NCI-H524 (cell line): ENCODE measurements at places on chromosomes 6 and 20.

DNA sequence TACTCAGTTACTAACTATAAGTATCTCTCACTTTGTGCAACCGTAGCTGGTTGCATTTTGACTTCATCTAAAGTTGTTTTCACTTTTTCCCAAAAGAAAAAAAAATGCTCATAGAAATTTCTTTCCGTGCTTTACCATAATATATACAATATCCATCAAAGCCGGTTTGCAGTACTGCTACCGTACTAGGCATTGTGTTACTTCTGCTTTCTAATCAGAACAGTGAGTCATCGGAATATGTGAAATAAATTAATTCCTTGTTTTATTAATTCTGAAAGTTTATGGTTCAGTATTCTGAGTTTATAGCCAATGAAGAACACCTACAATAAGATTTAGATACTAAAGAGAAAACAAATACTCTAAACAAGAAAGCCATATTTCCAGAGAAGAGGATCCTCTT is 72.5 kb downstream of the TNFRSF21 start:
- DNase-seq = no peak

DNA sequence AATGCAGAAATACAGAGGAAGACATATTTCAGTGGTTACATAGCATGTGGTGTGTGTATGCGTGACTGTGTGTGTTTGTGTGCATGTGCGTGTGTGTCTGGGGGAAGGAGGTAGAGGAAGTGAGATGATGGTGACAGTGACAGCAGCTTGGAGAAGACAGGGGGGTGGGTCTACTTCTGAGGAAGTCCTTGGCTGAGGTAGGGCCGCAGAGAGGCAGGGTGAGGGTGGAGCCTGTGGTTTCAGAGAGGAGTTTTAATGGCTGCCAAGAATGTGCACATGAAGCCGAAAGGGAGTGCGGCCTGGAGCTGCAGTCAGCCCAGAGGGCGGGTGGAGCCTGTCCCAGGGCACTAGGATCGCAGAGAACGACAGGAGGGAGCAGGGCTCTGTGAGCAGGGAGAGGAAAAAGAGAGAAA is 22.7 kb upstream of the RNF24 start:
- DNase-seq = no peak

GRCh38 chr6:43383021-43383667 is 13.7 kb upstream of the ZNF318 start:
- DNase-seq = no peak

- no peak for DNase-seq
Measured at GRCh38 chr6:5761370-5761769, 245.4 kb downstream of the NRN1 start.

GRCh38 chr6:136753624-136754023 is 38.7 kb downstream of the MAP3K5 start:
- no peak for DNase-seq

DNA sequence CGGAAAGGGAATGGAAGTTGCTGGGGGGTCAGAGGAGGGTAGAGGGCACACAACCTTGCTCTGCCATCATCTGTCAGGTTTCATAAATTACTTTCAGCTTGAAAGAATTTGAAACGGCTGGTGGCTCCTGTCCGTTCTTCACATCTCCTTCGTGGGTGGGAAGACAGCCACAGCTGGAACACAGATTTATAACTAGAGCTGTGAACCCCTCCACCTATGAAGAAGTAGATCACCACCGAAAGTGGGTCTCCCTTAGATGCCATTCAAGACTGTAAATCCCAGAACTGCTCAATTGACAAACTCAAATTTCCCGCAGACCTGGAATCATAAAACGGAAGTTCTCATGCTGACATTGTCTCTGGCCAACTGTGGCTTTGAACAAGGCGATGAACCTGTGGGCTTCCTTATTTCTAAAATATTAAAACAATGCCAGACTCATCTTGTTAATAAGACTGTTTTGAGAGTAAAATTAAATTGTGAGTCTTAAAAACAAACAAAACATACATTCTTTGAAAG is 65.3 kb downstream of the BTBD3 start:
- DNase-seq = no peak

DNA sequence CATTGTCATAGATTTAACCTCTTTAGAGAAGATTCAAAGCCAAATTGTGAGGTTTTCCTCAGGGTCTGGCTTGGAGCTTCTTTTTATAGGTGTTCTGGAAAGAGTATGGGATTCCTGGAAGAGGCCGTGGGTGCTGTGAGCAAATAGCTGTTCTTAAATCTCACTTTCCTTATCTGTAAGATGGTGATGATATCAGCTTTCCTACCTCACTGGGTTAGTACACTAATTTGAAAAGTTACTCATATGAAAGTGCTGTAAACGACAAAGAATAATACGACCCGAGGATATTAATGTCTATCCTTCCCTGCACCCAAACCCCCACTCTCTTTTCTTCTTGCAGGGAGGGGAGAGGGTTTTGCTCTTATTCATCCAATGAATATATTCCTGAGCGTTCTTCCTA is 116.9 kb upstream of the ENPP5 start:
- DNase-seq = no peak

GRCh38 chr6:168628732-168629245 is 187.8 kb downstream of the SMOC2 start:
- DNase-seq = no peak

DNA sequence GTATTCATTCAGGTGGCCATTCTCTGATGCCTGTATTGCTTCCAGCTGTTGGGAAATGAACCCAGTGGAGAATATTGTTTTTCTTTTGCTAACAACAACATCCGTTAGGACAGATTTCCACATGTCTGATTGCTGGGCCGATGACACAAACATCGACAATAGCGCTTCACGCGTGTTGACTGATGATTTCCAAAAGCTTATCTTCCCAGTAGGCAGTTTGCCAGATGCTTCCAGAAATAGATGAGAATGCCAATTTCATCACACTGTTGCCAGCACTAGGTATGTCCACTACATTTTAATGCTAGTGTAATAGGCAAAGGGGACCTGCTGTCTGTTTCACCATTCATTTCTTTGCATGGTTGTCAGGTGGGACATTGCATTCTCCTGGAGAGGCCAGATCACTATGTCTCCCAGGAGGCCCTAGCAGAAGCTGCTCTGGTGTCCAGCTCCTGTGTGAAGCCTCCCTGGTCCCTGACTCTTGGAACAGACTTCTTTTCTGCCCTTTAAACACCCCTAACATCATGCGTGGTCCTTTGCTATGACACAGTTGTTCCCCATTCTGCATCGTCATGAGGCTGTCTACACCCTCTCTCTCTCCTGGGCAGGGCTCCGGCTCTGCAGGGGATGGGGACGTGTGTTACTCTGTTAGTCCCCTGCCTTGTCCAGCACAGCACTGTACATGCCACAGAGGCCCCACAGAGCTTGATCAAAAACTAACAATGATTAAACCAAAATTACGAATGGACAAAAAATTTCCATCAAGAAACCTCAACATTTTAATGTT is 181.6 kb downstream of the CDH26 start:
- DNase-seq = no peak

DNA sequence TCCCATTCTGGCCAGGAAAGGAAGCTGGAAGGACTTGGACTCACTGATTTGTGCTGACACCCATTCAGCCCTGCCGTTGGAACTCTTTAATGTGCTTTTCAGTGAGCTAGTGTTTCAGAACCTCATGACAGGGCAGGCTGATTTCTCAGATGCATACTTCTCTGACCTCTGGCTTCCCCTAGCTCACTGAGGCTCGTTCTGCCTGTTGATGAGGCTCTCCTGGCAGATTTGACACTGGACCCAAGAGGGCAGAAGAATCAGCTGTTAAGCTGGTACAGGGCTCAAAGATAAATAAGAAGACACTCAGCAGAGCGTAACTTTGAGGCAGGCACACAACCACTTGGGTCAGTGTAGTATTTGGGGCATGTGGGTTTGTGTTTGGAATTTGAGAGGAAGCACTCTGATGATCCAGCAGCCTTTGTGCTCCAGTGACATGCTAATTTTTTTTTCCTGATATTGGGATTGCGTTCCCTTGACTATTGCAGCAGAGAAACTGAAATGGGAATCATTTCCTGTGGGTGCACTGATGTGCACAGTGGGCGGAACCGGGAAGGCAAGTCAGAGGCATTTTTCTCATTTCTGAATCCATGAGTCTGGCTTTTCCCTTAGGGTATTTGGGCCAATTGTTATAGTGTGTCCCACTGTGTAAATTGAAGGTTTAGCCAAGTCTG is 80.2 kb downstream of the CARMIL1 start:
- DNase-seq = no peak

GRCh38 chr6:43823879-43824702 is 54.1 kb downstream of the VEGFA start:
- DNase-seq = no peak

- DNase-seq = peak; percentile 42
Measured at GRCh38 chr6:5840734-5841390, 165.9 kb downstream of the NRN1 start.

GRCh38 chr6:156250593-156250992 is 526.6 kb upstream of the ARID1B start:
- DNase-seq = no peak

GRCh38 chr6:157173776-157174175 is 149.5 kb downstream of the TMEM242 start:
- DNase-seq = no peak

DNA sequence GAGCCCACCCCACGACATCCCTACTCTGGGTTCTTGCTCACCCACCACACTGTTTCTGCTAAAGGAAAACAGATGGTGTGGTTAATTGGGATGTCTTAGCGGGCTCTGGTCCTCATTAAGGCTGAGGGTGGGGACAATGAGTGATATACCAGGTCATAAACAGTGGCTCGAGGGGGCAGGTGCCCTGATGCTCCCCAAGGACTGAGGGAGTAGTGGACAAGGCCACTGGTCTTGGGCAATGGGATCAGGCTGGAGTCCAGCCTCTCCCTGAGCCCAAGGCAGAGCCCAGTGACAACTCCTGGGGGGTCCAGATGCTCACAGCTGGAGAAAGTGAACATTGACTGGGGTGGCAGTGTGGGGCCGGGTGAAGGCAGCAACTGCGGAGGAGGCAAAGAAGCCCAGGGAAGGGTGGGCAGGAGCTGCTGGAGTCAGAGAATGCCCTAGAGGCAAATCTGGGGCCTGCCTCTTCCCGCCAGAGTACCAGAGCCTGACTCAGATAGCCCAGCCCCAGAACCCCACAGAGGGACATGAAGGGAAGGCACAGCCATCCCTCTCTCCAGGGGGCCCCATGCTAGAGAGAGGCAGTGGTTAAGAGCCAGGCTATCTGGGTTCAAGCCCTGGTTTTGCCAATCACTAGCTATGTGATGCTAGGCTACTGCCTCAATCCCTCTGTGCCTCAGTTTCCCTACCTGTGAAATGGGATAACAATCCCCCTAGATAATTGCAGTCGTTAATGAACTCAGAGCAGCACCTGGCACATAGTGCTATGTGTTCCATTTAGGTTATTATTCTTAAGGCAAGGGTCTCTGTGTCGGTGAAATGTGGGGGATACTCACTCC is 72.3 kb downstream of the MRPL14 start:
- no peak for DNase-seq

GRCh38 chr20:3189561-3190131 is 14.8 kb downstream of the DDRGK1 start:
- no peak for DNase-seq

GRCh38 chr20:34385464-34385863 is 22.4 kb downstream of the ITCH start:
- DNase-seq = no peak

DNA sequence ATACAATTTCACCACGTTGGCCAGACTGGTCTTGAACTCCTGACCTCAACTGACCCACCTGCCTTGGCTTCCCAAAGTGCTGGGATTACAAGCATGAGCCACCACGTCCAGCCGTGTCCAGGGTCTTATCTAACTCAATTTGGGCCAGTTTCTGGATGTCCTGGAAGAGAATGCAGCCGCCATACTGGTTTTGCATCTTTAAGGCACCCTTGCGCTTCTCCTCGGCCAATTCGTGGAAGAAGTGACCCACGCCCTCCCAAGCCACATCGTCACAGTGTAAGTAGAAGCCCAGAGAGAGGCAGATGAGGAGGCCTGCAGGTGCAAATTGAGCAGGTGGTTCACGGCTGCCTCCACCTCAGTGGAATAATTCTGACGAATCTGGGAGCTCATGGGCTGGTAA is 3.7 kb upstream of the ZNF335 start:
- no peak for DNase-seq
